Suppressor macrophage treated with lipopolysaccharide for 1 hour (primary cell): ENCODE measurements at places on chromosomes 13 and 19.

DNA sequence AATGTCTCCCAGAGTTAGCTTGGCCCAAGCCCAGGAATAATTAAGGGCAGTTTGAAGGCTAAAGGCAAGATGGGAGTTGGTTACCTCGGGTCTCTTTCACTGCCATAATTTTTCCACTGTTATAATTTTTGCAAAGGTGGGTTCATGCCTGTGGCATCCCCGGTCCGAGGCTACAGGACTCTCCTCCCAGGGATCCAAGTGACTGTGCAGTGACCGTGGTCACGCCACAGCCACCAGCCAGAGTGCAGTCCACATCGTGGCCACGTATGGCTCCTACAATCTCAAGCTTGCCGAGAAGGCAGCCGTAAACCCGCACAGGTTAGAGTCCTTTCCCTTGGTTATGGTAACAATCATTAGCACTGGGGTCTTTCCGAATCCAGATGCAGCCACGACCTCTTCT is 36.8 kb downstream of the C13orf46 start:
- no peak for DNase-seq

GRCh38 chr19:47176627-47177090 is 46.0 kb downstream of the SAE1 start:
- no peak for DNase-seq

- DNase-seq, result peak; percentile 90
Measured at GRCh38 chr19:52535771-52536447, 8.4 kb downstream of the ZNF808 start.

- DNase-seq, result no peak
Measured at GRCh38 chr13:32537580-32538142, 934 bp downstream of the N4BP2L2 start.

DNA sequence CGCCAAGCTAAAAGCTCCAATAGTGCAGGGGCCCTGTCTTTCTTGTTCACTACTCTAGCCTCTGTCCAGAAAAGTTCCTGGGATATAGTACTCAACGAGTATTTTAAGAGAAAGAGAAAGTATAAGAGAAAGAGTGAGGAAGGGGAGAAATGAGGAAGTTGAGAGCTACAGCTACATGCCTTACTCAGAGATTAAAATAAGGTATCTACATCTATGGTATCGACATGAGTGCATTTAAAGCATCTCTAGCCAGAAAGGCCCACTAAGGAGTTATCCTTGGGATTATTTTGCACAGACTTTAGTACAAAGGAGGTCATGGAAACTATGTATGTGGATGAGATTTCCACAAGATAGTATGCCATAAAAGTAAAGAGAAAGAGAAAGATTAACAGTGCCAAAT is 28.5 kb downstream of the MYCBP2 start:
- peak; percentile 17 for DNase-seq

GRCh38 chr13:71605744-71606143 is 261.3 kb downstream of the DACH1 start:
- peak; percentile 44 for DNase-seq

DNA sequence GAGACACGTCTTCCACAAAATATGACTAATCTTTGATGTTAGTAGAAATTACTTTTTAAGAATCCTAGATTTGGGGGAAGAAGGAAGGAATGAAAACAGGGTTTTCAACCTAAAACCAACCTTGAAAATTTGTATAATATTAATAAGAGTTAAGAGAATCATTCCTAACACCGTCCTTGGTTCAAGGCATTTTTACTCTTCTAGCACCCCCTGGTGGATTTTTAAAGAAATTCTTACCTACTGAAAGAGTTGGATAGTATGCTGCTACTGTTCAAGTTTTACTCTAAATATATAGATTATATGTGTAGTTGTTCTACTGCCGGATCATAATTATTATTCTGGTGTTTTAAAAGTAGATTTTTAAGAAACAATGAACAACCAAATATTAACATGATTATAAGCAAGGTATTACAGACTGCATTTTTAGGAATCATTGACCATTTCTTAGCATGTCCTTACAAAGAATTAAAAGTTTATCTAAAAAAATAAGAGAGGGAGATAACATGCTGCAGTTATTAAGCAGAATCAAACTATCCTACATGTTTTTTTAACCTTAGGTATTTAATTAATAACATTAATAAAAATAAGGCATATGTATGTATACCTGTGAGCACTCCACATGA is 7.4 kb upstream of the SLITRK6 start:
- peak; percentile 63 for DNase-seq

DNA sequence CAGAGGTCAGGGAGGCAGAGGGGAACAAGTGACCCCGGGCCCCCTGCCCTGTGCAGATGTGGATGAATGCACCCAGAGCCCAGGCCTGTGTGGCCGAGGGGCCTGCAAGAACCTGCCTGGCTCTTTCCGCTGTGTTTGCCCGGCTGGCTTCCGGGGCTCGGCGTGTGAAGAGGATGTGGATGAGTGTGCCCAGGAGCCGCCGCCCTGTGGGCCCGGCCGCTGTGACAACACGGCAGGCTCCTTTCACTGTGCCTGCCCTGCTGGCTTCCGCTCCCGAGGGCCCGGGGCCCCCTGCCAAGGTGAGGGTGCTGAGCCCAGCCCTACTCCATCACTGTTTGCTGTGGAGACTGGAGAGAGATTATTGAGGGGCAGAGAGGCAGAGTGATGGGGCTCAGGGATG is 9.9 kb downstream of the LTBP4 start:
- no peak for DNase-seq

DNA sequence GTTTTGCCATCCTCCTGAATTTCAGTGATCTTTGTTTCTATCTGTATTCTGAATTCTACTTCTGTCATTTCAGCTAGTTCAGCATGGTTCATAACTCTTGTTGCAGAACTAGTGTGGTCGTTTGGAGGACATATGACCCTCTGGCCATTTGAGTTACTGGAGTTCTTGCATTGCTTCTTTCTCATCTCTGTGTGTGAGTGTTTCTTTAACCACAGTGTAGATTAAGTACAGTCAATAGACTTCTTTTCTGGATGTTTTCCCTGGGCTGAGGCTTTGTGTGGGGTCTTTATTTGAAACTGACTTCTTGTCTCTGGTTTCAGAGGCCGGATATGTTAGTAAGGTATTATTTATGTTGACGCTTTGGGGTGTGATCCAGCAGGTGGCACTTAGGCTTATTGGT is 14.7 kb downstream of the IGFL2 start:
- DNase-seq, result no peak

- no peak for DNase-seq
Measured at GRCh38 chr13:105798541-105798940, 736.9 kb downstream of the EFNB2 start.

DNA sequence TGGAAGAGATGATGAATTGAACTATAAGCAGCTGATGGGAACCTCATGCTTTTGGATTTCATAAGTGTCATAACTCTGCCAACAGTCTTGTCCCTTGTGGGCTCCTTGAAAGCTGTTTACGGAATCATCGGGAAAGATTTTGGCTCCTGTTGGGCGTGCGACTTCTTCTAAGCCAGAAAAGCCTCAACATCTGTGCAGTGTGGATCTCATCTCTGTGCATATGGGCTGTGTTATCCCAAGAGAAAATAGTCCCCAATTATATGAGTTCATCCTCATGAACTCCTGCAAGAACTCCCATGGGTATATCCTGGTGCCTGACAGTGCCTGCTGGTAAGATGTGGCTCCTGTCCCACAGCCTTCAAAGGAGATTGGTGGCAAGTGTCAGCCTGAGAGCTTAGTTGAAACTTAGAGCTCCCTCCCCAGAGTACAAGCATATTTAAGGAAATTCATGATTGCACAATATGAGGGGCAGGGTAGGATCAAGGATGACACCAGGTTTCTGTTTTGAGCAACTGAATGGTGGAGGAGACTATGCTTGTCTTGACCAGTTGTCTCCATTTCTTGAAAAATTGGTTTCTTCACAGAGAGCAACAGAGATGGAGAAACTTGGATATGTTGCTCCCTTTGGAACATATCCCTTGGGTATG is 243.5 kb downstream of the ITGBL1 start:
- DNase-seq, result no peak

- peak; percentile 92 for DNase-seq
Measured at GRCh38 chr19:9914315-9915207, 21.8 kb downstream of the OLFM2 start.

DNA sequence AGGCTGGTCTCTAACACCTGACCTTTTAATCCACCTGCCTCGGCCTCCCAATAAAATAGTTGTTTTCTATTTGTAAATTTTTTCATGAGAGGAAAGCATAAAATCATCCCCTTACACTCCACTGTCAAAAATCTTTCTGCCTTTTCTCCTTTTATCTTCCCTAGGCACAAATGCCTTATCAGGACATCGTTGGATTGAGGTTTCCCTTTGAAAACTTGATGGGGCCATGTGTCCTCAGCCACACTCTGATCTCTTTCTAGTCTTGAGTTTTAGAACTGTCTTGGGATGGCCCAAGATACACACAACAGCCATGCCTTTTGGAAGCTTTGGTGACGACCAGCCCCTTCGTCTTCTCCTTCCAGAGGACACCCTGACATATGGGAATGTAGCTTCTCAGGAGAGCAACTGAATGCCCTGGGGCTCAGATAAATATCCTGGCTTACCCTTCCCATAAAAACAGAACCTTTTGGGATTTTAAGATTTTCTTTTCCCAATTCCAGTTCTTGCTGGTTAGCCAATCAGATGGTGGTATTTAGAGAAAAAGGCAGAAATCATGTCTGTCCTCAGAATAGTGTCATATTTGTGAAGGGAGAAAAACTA is 112.4 kb downstream of the ZNF429 start:
- no peak for DNase-seq

DNA sequence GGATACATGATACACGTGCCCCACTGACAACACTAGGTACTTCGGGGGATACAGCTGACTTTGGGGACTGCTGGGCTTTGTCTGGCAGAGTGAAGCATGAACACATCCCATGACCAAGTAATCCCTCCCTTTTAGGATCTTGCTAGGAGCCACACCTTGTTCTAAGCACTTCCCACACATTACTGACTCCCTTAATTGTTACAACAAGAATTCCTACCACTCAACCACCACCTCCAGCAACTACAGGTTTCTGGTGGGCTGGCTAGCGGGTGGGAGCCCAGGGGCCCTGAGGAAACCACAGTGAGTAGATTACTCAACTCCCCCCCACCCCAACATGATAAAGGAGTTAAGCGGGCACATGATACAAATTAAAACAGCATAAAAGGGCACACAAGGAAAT is 7.2 kb upstream of the SLC35E1 start:
- no peak for DNase-seq
